ENCODE measurements at places on chromosomes 3 and 15. TPM values are rescaled to one million over a fixed set of nuclear protein-coding genes. Genes with fewer than 3 reads are reported as not detected.

Gene RBP2
- not detected for total RNA-seq

- no peak overlapping the region for H3K27ac ChIP-seq
- no peaks in the 10 kb centered on the region for H3K4me1 ChIP-seq
- no peak for DNase-seq
- H3K36me3 ChIP-seq, result no peaks in the 10 kb centered on the region
Measured at GRCh38 chr3:110307065-110307809, 764.4 kb upstream of the NECTIN3 start.

GRCh38 chr3:186102687-186103086 lies 6.2 kb downstream of the ETV5 start:
- no peaks in the 10 kb centered on the region for H3K27me3 ChIP-seq
- no peak overlapping the region for H3K4me3 ChIP-seq
- peaks cover 34% of the 10 kb centered on the region for H3K4me1 ChIP-seq
- DNase-seq, result no peak
- peaks cover 17% of the 10 kb centered on the region for H3K36me3 ChIP-seq

Gene TEX55
- 0.10 TPM for total RNA-seq

Gene ALPK3
- 35.9 TPM for total RNA-seq

DNA sequence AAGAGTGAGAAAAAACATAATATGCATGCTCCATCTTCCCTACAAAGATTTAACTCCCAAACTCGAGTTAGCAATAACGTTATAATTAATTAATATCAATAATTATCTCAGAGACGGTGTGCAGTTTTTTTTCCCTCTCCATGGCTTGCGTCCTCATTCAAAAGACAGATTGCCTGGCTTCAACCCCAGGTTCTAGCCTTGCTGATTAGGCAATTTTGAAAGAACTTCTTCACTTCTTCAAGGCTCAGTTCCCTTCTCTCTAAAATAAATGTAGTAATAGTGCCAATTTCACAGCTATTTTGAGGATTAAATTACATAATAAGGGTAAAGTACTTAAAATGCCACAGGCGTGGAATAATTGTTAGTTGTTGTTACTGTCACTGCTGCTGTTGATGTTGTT lies 876.1 kb upstream of the GBE1 start:
- H3K4me3 ChIP-seq, result no peak overlapping the region
- no peak overlapping the region for H3K27ac ChIP-seq
- DNase-seq, result no peak
- H3K36me3 ChIP-seq, result no peaks in the 10 kb centered on the region
- H3K27me3 ChIP-seq, result no peaks in the 10 kb centered on the region

DNA sequence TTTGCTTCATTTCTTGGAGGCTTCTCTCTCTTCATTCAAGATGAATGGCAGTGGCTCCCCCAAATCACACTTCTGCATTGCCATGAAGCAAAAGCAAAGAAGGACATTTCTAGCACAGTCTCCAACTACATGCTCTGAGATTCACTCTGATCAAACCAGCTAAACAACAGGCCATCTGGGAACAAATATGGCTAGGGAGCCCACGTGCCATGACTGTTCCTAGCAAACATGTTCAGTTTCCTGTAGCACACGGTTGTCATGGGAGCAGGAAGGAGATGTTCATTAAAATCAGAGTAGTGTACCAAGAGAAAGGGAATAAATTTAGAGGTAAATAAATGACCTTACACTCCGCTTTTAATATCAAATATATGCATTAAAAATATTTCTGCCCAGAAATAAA lies 327.3 kb downstream of the GBE1 start:
- no peak for DNase-seq
- no peak overlapping the region for H3K4me3 ChIP-seq
- H3K27me3 ChIP-seq, result no peaks in the 10 kb centered on the region
- H3K36me3 ChIP-seq, result no peaks in the 10 kb centered on the region
- H3K27ac ChIP-seq, result no peak overlapping the region
- H3K4me1 ChIP-seq, result no peaks in the 10 kb centered on the region

Data from SJCRH30 (cell line).